ENCODE measurements at places on chromosomes 1 and 21. TPM values are rescaled to one million over a fixed set of nuclear protein-coding genes. Genes with fewer than 3 reads are reported as not detected.

GRCh38 chr21:42557420-42557819, 43.8 kb downstream of the SLC37A1 start:
- peak; percentile 15 for DNase-seq

The SRGAP2 gene
- total RNA-seq, result 77.1 TPM

The IGFN1 gene
- 0.81 TPM for total RNA-seq

The UMODL1 gene
- total RNA-seq, result 0.49 TPM

GRCh38 chr1:111211921-111212320, 11.5 kb upstream of the DENND2D start:
- DNase-seq, result no peak

GRCh38 chr1:188719735-188720134, 1757.9 kb downstream of the BRINP3 start:
- DNase-seq, result no peak

DNA sequence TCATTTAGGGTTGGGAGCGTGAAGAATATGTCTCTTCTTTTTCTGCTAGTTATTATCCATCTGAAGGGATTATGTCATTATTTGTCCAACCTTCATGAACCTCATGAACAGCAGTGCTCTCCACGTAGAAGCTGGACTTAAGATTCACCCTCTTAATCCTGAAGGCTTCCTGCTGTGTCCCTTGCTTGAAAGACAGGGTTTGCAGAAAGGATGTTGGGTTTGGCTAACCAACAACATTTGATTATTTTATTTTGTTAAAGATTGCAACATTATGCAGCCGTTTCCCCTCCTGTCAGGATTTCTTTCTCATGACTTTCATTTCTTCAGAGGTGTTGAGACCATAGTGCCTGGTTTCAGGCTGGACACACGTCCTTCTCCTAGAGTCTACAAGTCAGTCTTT, 75.2 kb downstream of the NGF start:
- DNase-seq, result no peak

The C1QA gene
- total RNA-seq, result 521 TPM

The GPA33 gene
- total RNA-seq, result 0.90 TPM

GRCh38 chr1:32901823-32902534, 790 bp upstream of the TMEM54 start:
- DNase-seq, result peak; percentile 54

The OR10J5 gene
- not detected for total RNA-seq

DNA sequence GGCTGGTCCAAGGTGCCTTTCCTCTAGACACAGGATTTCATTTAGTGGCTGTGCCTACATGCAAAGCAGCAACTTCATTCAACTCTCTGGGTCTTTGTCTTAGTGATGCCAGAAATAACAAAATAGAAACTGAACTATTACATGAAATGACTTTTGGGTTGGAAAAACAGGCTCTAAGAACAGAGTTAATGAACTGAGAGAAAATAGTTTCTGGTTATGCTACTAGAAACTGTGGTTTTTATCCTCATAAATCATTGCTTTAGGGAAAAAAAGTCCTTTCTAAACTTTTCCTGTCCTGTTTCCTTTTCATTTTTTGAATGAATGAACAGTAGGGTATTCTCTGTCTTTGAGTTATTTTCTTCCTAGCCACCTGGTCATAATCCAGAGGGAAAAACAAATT, 424.0 kb downstream of the KIF26B start:
- DNase-seq, result no peak

GRCh38 chr1:35923791-35924221, 7.1 kb upstream of the AGO3 start:
- DNase-seq, result no peak

- DNase-seq, result no peak
Observed at GRCh38 chr21:42122398-42122797, 51.3 kb downstream of the UMODL1 start.

DNA sequence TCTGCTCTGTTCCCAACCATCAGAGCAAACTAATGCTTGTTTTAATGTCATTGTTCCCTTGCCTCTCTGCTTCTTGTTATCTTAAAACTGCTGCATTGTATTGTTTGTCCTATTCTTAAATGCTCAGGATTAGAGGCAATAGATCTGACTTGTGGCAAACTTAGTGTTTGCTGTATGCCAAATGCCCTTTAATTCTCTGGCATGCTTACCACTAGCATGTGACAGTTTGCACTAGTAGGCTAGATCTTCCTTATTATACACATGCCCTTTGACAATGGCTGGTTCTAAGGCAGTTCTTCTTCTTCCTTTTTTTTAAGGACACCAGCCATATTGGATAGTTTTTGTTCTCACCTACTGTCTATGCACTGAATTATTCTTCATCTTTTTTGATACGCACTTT, 30.1 kb downstream of the PALMD start:
- DNase-seq, result no peak

- DNase-seq, result no peak
Observed at GRCh38 chr1:64268653-64269557, 65.5 kb downstream of the UBE2U start.

The DISC1 gene
- 9.5 TPM for total RNA-seq

GRCh38 chr1:229088711-229089110, 182.2 kb upstream of the RAB4A start:
- DNase-seq, result no peak

The DMBX1 gene
- total RNA-seq, result not detected

DNA sequence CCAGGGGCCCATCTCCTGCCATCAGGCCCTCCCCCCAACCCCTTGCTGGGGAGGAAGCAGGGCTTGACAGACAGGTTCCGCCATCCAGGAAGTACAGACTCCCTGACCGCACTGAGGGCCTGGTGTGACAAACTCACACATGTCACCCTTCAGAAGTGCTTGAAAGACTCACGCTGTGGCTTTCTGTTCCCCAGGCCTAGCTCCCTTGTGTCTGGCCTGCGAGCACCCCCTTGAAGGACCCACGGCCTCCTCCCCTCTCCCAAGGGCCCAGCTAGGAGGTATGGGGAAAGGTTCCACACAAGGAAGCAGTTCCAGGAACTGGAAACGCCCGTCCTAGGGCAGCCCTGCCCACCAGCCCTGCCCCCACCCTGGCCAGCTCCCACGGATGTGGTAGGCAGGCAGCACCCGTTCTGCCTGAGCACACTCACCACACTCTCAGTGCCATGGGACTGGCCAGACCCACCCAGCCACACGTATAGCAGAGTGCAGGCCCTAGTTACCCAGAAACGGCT, 26.7 kb downstream of the SLC2A1 start:
- peak; percentile 92 for DNase-seq

DNA sequence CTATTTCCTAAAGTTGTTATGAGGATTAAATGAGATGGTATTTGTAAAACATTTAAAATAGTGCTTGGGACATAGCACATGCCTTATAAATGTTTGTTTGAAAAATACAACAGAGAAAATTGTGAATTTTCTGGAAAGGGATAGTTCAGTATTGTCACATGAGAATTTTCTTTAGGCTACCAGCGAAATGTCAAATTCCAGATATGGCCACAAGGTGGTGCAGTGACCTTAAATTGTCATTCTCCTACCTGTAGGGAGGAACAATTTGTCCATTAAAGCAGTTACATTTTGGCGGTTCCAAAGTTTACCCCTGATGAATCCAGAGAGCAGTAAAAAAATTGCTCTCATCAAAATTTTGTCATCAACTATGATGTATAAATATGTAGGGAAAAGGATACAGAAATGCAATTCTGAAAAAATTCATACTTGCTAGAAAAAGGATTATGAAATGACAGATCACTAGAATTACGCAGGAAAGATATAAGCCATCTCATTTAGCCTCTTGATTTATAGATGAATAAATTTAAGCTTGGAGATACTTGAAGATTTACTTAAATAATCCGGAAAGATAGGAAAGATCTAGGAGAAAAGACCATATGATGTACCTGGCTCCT, 50.2 kb upstream of the TSHB start:
- no peak for DNase-seq

- no peak for DNase-seq
Observed at GRCh38 chr21:28151758-28152157, 840.9 kb downstream of the LTN1 start.

The RIMS3 gene
- 4.7 TPM for total RNA-seq

- DNase-seq, result no peak
Observed at GRCh38 chr1:200968469-200969410, 54.8 kb downstream of the KIF21B start.

The CFHR1 gene
- total RNA-seq, result not detected

DNA sequence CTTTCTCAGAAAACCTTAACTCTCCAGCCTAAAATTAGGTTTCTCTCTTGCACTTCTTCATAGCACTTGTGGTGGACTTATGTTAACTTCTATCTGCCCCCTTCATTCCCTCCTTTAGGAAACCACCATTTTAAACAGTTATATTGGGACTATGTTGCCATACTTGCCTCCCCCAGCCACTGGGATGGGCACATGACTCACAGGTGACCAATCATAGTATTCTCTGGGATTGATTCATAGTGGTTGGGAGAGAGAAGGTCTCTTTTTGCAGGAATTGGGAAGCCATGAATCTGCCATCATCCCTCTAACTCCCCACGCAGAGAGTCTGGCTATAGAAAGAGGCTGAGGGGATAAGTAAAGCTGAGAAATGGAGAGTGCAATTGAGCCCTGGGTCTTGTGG, 50.4 kb upstream of the NRDC start:
- DNase-seq, result no peak

GRCh38 chr21:40457741-40458140, 389.2 kb downstream of the DSCAM start:
- DNase-seq, result no peak

GRCh38 chr1:192789871-192790270, 19.0 kb upstream of the RGS2 start:
- DNase-seq, result no peak

- no peak for DNase-seq
Observed at GRCh38 chr21:41559658-41560631, 52.0 kb upstream of the TMPRSS2 start.

DNA sequence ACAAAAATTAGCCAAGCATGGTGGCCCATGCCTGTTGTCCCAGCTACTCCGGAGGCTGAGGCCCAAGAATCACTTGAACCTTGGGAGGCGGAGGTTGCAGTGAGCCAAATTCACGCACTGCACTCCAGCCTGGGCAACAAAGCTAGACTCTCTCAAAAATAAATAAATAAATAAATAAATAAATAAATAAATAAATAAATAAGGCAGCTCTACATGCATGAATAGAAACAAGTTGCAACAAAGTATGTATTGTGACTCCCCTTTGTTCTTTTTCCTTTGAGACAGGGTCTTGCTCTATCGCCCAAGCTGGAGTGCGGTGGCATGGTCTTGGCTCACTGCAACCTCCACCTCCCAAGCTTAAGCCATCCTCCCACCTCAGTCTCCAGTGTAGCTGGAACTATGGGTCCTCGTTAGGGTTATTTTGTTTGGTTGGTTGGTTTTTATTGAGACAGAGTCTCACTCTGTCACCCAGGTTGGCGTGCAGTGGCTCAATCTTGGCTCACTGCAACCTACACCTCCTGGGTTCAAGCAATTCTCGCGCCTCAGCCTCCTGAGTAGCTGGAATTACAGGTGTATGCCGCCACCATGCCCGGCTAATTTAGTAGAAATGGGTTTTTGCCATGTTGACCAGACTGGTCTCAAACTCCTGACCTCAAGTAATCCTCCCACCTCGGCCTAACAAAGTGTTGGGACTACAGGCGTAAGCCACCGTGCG, 8.0 kb downstream of the USP48 start:
- DNase-seq, result no peak

GRCh38 chr1:87754139-87754538, 425.5 kb downstream of the LMO4 start:
- DNase-seq, result no peak

DNA sequence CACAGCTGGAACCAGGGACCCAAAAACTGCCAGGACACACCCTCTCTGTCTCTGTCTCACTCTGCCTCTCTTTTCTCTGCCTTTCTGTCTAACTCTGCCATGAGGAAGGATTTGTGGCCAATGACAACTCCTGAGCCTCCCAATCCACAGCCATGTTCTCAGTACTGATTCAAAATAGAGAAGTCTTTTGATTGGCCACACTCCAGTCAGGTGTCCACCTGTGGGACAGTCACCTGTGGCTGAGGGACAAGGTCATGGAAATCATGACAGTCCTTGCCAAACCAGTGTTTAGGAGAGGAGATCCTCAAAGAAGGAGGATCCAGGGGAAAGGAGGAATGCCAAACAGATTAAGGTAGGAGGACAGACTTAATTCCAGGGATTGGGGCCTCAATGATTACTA, 15.8 kb downstream of the TINAGL1 start:
- no peak for DNase-seq

The SYCP1 gene
- total RNA-seq, result not detected

The PTPRU gene
- 45.5 TPM for total RNA-seq

- DNase-seq, result no peak
Observed at GRCh38 chr1:220910021-220910420, 30.8 kb downstream of the HLX start.

DNA sequence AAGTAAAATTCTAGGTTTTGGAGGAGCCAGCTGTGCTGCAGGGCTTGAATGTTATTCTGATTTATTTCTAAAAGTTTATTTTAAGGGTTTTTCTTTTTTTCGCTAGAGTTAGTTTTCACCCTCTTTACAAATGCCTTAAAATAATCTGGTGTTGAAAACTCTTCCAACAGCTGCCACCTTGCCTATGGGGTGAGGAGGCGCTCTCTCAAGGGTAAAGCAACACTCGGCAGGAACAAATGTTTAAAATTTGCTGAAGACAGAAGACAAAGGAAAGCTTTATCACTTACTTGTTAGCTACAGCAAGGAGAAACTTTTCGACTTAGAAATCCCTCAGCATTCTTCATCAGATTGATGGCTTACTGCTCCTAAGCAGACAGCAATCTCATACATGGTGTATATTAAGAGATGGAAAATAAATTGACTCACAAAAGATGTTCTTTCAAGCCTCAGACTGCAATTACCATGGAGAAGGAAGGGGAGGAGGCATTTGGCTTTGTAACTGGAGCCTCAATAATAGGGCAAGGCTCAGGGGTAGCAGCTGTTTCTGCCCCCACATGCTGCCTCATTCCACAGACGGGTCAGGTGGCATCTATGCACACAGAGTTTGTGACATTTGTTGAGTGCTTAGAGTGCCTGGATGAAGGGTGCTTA, 79.8 kb upstream of the RALGPS2 start:
- no peak for DNase-seq

DNA sequence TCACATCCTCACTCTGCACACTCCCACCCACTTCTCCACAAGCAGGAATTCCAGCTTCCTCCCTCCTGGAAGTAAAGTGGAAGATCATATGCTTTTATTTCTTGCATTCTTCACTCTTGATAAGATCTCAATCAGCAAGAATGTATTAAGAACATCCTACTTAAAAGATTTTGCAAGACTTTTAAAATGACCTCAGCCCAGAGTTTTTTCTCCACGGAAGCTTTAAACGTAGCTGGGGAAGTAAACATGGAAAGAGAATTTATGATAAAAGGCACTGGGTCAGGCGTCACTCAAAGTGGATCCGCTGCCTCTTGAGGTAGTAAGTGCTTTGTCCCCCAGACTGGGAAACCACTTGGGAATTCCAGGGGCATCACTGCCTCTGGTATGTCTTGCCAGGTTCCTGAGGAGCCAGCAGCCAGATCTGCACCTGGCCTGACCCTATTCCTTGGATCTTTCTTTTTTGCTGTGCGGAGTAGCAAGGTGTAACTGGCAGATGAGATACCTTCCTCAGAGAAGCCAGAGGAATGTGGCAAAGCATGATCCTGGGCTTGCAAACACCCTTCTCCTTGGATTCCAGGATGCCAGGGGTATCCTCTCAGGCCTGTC, 33.9 kb downstream of the CDK18 start:
- DNase-seq, result no peak
